Activated CD4-positive, CD25-positive, alpha-beta regulatory T cell treated with anti-CD3 and anti-CD28 coated beads, Interleukin-2, amount 50 U/mL, for 72 hours (primary cell): ENCODE measurements at places on chromosomes 6 and 20.

DNA sequence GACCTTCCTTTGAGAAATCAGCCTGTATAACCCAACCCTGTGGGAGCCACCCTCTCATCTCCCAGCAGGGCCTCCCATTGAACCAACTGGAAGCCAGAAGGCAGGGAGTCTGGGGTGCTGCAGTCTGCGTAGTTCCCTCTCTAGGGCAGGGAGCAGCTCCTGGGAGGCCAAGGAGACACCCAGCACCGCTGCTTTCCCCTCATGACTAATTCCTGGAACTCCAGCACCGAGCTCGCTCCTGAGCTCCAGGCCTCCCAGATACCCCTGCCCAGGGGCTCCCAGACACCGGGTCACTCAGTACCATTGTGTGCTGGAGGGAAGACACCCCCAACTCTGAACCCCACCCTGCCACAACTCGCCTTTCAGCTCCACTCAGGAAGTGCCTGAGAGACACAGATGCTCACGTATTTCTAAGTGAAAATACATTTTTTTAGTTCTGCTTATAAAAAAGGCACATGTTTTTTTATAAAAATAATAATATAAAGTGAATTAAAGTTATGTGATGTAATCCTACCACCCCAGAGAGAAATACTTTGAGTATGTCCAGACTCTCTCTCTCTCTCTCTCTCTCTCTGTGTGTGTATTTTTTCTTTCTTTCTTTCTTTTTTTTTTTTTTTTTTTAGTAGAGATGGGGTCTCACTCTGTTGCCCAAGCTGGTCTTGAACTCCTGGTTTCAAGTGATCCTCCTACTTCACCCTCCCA lies 17.5 kb downstream of the PIM1 start:
- DNase-seq = no peak

DNA sequence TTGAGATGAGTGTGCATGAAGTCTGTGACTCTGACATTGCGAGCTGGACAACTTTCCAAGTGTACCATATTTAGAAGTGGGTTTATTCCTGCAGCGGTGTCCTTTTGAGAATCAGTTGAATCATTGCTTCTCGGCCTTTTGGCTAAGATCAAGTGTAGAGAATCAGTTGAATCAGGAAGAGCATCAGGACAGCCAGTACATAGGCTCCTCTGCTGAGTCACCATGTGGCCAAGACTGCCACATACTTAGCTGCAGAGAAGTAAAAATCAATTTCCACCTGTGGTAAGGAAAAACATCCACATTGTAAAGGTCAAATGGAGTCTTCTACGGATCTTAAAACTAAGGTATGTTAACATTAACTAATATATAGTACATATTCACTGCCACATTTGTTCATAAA lies 428.4 kb upstream of the MARCKS start:
- DNase-seq = no peak

DNA sequence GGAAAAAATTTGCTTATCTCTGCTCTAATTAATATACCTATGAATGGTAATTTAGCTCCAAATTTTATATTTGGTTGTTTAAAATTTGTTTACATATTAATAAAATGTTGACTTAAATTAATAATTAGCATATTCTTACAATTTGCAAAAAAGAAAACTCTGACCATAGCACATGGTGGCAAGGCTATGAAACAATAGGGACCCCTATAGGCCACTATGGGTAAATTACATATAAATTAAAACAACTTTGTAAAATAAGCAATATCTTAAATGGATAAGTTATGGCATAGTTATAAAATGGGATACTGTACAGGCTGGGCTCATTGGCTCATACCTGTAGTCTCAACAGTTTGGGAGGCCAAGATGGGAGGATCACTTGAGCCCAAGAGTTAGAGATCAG lies 76.0 kb downstream of the MKKS start:
- DNase-seq = no peak

DNA sequence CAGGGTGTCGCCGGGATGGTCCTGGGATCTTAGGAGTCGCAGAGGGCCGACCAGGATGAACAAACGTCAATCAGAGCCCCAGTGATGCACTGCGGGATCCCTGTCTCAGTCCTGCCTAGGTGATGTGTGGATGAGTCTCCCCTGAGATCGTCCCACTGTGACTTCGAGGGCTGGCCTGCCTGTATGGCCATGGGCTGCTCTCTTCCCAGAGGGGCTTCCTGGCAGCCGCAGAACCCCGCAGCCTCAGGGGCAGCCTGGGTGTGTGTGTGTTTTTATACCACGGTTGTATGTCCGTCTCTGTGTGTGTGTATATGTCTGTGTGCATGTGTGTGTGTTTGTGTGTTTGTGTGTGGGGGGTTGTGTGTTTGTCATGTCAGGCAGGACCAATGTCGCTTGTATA lies 111.6 kb downstream of the MYLK4 start:
- no peak for DNase-seq

- DNase-seq = no peak
Observed at GRCh38 chr6:109117346-109118035, 22.2 kb downstream of the CEP57L1 start.

GRCh38 chr6:152636021-152636608 lies 1.0 kb downstream of the SYNE1 start:
- no peak for DNase-seq

DNA sequence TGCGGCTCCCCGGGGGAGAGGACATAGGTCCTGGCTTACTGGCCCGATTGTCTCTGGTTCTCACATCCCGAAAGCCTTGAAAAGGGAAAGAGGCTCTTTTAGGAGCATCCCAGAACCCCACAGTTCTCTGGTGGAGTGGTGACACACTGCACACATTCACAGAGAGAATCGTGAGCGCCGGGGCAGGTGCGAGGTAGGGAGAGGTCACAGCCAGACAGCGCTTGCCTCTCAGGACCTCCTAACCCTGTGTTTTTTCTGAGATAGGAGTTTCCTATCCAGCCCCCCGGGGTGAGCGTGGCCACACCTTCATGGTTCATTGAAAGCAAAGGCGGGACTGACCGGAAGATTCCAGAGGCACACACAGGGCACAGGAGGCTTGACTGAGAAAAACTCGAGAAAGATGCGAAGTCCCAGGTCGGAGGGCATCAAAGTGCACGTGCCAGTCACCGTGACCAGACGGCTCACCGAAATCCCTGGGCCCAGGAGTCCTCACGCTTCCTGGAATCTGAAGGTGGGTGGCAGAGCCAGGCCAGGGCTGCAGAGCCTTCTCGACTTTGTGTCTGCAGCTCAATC lies 46.5 kb upstream of the FRMD1 start:
- DNase-seq = no peak

DNA sequence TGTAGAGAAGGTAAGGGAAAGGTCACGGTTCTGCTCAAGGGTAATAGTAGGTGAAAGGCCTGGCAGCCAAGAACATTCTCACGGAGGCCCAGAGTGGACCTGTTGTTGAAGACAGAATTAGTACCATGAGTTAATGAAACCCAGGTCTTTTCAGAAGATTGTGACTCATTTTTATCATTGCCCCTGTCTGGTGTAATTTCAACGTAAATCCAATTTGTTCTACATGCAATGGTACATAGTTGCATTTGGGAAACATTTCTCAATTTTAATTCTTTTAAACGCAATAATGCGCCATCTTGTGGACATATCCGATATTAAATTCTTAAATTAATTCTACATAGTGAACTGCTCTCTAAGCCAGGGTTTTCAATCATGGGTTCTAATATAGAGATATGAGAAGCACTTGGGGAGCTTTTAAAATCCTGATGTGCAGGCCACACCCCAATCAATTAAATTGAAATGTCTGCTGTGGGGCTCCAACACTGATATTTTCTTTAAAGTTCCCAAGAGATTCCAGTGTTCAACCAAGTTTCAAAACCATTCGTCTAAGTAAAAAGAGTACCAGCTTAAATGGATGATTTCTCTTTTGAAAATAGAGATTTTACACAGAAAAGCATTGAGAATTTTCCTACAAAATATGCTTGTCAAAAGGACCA lies 257.4 kb downstream of the PLCB1 start:
- DNase-seq = no peak

GRCh38 chr20:17497821-17498580 lies 33.2 kb downstream of the BFSP1 start:
- DNase-seq = no peak

DNA sequence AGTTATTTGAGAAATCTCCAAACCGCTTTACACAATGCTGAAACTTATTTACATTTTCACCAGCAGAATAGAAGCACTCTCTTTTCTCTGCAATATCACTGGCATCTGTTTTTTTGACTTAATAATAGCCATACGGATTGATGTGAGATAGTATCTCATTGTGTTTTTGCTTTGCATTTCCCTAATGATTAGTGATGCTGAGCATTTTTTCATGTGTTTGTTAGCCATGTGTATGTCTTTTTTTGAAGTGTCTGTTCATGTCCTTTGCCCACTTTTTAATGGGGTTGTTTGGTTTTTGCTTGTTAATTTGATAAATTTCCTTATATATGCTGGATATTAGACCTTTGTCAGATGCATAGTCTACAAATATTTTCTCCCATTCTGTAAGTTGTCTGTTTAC lies 73.6 kb downstream of the FBXO5 start:
- no peak for DNase-seq

- DNase-seq = no peak
Observed at GRCh38 chr20:13149371-13150105, 71.5 kb upstream of the ISM1 start.

DNA sequence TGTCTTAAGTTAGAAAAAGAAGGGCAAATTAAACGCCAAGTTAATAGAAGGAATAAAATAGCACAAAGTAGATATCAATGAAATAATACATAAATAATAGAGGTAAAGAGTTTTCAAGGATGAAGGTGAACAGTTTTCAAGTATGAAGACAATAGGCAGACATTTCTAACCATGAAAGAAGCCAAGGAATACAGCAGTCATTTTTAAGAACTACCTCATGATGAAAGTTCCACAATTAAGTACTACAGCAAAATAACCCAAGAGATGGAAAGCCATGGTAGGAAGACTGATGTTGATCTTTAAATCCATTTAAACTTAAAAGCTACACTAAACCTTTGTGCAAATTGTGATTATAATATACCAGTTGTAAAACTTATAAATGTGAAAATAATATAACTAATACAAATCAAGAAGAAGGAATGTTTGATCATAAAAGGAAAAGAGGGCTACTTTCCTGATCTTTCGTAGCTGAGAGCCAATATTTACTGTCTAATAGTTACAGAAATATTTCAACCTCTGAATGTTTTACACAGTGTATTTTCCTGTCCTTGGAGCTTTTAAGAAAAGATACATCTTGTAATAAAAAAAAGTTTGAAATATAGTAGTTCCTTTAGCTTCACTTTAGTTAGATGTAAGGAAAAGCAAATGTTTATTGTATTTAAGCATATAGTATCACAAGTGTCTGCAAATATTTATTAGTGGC lies 143.1 kb downstream of the STXBP5 start:
- no peak for DNase-seq

- no peak for DNase-seq
Observed at GRCh38 chr20:53297154-53297529, 296.5 kb downstream of the ZNF217 start.

DNA sequence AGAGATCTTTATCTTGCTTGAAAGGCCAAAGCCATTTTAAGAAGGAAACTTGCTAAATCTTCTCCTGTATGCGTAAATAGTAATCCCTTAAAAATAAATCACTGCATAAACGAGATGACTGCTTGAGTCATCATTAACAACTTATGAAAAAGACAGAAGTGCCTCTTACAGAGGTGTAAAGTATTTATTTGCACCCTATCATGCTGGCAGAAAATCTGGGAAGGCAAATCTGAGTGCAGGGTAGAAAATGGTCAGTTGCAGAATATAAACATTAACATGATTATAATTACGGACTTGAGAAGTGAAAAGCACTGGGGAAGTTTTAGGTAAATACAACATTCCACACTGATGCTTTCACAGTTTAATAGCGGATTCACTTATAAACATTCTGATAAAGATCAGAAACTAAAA lies 67.5 kb upstream of the FBXO30 start:
- no peak for DNase-seq

DNA sequence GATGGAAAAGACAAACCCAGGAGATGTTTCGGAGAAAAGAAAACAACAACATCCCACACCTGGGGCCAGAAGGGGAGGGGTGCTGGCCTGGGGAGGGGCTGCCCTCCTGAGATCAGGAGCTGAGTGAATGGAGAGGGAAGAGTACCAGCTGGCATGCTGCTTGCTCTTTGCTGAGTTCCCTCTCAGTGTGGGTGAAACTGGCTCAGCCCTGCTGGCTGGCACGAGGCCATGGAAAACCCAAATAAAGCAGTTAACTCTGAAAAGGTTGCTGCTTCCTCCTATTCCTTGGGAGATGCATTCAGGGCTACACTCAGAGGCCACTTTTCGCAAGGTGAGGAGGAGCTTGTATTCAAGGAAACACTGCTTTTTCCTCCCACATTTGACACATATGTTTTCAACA lies 8.0 kb upstream of the KCNK16 start:
- DNase-seq = no peak

DNA sequence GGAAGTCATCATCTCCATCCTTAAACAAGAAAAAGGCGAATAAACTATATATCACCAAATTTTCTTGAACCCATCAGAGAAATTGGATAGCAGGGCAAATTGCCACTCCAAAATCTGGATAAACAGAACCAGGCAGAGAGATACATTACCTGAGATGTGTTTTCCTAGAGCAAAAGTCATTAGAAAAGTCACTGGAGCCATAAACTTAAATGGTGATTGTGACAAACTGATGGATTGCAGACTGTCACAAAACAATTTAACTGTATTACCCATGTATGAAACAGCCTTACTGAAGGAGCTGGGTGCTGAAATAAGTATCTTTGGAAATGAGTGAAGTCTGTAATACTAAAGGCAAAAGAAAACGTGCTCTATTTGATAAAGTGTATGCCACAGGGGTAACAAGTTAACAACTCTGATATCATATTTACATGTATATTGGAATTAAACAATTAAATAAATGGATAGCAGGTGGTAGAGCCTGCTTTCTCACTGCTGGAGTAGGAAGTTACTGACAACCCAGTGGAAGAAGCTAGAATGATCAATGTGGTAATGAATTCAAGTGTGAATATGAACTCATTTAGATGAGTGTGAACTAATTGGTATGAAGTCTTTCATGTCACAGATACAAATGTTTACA lies 186.9 kb downstream of the LMBRD1 start:
- DNase-seq = no peak

DNA sequence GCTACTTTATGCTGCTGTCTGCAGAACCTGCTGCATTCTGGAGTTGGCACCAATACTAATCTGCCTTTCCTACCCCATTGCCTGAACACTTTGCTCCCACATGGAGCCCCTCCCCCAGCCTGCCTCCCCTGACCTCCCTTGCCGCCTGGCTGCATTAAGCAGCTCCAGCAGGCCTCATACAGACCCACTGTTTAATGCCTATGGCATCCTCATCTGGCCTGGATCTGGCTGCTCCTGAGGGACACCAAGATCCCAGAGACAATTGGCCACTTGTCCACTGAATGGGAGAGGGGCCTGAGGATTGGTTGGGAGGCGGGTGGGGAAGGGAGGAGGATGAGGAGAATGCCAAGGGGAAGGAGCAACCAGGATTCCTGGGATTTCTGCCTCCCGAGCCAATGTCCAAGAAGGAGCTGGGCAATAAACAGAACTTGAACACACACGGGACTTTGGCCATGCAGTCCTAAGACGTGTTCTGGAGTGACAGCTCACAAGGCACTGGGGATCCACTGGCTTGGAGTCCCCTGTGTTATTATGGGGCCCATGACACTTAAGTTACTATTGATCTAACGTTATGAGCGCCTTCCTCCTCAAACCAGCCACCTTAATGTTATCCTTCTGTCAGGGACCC lies 10.4 kb upstream of the KCNK5 start:
- DNase-seq = no peak
